ENCODE measurements at places on chromosomes 7 and 10.

- DNase-seq, result no peak
These were observed 59.6 kb upstream of the EBF3 start for GRCh38 chr10:130023454-130024230.

DNA sequence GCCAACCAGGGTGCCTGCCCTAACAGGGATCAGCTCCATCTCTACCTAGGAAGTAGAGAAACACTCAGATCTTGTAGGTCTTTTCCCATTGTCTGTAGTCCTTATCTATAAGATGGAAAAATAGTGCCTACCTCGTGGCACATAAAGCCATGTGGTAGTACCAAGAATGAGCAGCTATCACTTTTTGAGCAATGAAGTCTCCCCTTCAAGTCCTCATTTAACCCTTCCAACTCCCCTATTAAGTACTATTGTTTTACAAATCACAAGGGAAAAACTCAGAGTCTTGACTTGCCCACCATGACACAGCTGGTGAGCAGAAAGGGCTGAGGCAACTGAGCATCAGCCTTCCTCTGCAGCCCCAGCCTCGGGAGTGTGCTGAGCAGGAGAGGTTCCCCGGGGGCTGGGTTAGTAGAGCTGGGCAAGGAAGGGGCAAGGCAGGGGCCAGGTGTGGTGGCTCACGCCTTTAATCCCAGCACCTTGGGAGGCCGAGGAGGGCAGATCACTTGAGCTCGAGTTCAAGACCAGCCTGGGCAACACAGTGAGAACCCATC lies 3.3 kb downstream of the FRAT2 start:
- DNase-seq, result no peak

DNA sequence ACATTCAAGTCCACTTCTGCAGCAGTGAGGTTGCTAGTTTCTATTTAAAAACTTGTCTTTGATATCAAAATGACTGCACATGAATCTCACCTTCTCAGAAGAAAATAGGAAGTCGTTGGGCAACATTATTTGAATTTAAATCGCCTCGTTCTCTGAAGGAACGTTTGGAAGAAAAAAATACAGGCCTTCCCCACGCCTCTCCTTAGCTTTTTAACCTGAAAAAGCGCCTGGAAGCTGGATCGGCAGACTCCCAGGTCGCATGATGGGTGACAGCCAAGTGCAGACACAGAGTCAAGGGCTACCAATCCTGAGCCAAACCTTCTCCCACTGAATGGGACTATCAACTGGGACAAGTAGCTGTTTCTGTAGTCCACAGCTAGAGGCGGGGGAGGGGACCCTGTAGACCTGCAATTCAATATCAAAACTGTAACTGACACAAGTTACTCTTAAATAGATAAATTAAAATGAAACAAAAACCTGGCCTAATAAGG lies 2.2 kb downstream of the FAM53B start:
- no peak for DNase-seq

- DNase-seq, result no peak
These were observed 323.8 kb downstream of the GLRX3 start for GRCh38 chr10:130459851-130460490.

GRCh38 chr7:155062411-155062810 lies 7.7 kb upstream of the HTR5A start:
- no peak for DNase-seq

GRCh38 chr7:54860003-54860775 lies 101.2 kb upstream of the SEC61G start:
- DNase-seq, result no peak

GRCh38 chr7:1541431-1542162 lies 11.1 kb downstream of the MAFK start:
- DNase-seq, result no peak

GRCh38 chr10:43138021-43138756 lies at the start of gene CSGALNACT2:
CSGALNACT2 (plus strand) TSS chr10:43138445; CDS start chr10:43155150, 16,705 bp downstream.
- DNase-seq, result peak; percentile 71

- peak; percentile 54 for DNase-seq
These were observed 35.8 kb upstream of the ELN start for GRCh38 chr7:73992101-73992562.

- peak; percentile 75 for DNase-seq
These were observed 25.6 kb downstream of the TMEM196 start for GRCh38 chr7:19747740-19748339.

DNA sequence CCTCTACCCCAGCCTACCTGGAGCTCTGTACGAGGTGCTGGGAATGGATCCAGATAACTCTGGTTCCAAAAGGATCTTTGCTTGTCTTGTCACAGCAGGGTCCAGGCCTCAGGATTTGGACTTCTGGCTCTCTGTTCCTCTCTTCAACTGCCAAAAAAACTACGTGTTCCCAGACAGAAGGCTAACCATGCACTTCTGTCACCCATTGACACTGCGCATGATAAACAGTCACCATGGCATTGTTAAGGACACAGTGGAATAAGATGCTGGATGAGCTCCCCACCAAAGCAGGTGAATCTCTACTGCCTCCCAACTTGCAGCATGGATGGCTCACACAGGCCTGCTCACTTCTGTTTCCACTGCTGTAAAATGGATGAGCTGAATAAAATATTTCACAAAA lies 637.9 kb downstream of the TNS3 start:
- no peak for DNase-seq

GRCh38 chr7:82623812-82624211 lies 180.2 kb upstream of the CACNA2D1 start:
- DNase-seq, result no peak

DNA sequence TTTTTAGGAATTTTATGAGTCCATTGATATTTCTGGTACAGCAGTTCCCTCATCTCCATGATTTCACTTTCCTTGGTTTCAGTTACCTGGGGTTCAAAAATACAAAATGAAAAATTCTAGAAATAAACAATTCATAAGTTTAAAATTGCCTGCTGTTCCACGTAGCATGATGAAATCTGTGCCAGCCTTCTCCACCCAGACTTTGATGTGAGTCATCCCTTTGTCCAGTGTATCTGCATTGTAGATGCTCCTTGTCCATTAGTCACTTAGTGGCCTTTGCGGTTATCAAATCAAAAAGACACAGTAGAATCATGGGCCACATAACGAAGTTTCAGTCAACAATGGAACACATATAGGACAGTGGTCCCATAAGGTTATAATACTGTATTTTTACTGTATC lies 286.9 kb downstream of the PTEN start:
- DNase-seq, result no peak

DNA sequence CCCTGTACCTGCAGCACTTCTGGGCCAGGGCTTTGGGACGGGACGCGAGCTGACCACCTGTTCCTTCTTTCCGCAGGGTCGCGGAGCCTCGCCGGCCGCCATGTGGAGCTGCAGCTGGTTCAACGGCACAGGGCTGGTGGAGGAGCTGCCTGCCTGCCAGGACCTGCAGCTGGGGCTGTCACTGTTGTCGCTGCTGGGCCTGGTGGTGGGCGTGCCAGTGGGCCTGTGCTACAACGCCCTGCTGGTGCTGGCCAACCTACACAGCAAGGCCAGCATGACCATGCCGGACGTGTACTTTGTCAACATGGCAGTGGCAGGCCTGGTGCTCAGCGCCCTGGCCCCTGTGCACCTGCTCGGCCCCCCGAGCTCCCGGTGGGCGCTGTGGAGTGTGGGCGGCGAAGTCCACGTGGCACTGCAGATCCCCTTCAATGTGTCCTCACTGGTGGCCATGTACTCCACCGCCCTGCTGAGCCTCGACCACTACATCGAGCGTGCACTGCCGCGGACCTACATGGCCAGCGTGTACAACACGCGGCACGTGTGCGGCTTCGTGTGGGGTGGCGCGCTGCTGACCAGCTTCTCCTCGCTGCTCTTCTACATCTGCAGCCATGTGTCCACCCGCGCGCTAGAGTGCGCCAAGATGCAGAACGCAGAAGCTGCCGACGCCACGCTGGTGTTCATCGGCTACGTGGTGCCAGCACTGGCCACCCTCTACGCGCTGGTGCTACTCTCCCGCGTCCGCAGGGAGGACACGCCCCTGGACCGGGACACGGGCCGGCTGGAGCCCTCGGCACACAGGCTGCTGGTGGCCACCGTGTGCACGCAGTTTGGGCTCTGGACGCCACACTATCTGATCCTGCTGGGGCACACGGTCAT lies 13.3 kb downstream of the GPR146 start:
- no peak for DNase-seq

- DNase-seq, result no peak
These were observed 20.5 kb upstream of the SERPINE1 start for GRCh38 chr7:101106386-101106785.

DNA sequence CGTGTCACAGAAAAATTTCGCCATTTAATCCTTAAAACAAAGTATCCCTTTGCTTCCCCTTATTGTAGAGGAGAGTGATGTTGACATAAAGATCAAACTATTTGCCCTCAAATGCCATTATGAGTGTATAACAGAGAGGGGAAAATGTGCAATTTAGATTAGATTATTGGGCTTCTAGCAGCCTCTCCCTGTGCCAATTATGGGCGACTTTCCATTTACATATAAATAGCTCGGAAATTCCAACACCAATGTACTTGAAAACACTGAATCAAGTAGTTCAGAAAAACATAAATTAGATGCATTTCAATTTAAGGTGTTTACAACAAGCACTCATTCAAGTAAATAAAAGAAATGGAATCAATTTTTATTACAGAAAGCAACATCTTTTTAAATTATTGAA lies 64.6 kb upstream of the LRRN3 start:
- no peak for DNase-seq

- no peak for DNase-seq
These were observed 1.6 kb upstream of the GTF2I start for GRCh38 chr7:74655768-74656440.

GRCh38 chr10:76311752-76312636 lies 880.6 kb downstream of the LRMDA start:
- peak; percentile 56 for DNase-seq

DNA sequence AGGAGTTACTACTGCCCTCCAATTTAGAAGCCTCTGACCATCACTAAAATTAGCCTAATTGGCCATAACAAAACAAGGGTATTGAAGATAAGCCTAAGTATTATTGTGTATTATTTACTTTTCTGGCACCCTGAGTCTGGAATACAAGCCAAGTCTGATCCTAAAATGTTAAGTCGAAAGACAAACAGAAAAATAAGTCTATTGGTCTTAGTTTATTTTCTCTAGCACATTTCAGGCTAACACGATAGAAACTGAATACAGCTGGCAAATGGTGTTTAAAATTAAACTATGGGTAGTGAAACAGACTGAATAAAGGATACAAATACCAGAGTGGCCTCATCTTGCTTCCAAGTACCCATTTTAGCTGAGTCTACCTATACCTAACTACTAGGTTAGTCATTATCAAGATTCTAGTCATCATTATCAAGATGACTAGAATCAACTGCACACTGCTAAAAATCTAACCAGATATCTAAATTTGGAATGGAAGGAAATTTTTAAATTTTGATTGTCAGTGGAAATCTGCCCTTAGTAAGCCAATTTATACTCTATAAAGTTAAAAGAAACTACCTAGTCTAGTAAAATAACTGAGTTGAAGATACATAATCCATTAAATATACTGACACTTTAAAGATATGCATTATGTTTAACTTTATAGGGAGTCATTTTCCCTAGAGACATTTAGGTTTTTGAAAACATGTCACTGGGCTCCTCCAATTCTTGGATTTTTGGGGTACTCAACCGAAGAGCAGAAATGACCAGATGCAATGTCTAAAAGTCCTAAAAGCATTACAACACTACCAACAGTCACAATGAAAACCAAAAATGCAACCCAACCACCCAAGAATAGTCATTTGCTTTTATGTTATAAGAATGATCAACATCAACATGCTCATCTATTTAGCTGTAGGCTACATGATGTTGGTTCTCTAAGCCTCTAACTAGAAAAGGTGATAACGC lies 80.9 kb downstream of the NT5C2 start:
- DNase-seq, result no peak

- no peak for DNase-seq
These were observed 130.8 kb downstream of the PRPF18 start for GRCh38 chr10:13717571-13717935.

- no peak for DNase-seq
These were observed 35.8 kb downstream of the CAMK2B start for GRCh38 chr7:44289341-44290251.

GRCh38 chr10:13709931-13710650 lies 123.3 kb downstream of the PRPF18 start:
- DNase-seq, result no peak

- DNase-seq, result no peak
These were observed 9.9 kb upstream of the ZC3HAV1 start for GRCh38 chr7:139119486-139119849.

GRCh38 chr7:9407816-9408215 lies 974.4 kb downstream of the NXPH1 start:
- DNase-seq, result peak; percentile 92

- DNase-seq, result no peak
These were observed 13.4 kb downstream of the JCAD start for GRCh38 chr10:30045961-30046360.

DNA sequence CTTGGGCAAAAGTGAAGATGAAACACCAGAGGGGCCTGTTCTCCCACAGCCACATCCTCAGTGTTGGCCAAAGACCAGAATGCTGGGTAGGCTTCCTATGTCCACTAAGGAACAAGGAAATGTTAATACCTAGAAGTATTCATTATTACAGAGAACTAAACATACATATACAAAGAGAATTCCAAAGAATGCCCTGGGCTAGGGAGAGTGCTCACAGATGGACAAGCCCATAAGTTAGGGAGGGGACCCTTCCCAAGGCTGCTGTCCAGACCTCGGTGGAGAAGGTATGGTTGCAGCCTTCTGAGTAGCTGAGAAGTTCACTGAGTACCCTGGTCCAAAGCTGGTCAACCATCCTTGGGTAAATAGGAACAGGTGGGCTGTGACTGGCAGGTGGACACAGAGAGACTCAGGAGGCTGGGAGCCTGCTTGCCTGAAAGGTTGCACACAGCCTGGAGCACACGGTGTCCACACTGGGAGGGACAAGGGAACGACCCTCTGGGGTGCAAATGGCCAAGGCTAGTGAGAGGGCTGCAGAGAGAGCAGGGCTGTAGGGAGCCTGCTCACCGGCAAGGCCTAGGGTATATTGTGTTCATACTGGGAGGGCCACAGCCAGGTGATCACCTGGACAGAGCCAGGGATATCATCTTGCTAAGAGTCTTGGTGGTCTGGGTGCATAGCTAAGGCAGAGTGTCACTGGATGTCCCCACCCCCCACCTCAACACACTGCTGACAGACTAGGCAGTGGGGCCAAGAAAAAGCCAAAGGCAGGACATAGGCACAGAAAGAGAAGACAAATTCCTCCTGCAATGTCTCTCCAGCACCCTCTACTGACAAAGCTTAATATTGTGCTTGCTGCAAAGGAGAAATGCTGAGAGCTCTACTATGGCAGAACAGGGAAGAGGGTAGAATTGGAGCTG lies 40.3 kb downstream of the CPVL start:
- peak; percentile 83 for DNase-seq

- DNase-seq, result peak; percentile 21
These were observed 22.8 kb downstream of the FRMPD2 start for GRCh38 chr10:48251525-48252353.

- DNase-seq, result no peak
These were observed 136.7 kb downstream of the NEURL1 start for GRCh38 chr10:103630156-103630555.

- peak; percentile 95 for DNase-seq
These were observed 10.3 kb upstream of the ANKRD1 start for GRCh38 chr10:90930971-90931871.

GRCh38 chr10:110437761-110438341 lies 59.9 kb upstream of the DUSP5 start:
- no peak for DNase-seq
